Hematopoietic multipotent progenitor cell (in vitro differentiated cells): ENCODE measurements at places on chromosomes 6 and 20.

- DNase-seq, result no peak
These were observed 69.2 kb upstream of the CDYL start for GRCh38 chr6:4707011-4707410.

DNA sequence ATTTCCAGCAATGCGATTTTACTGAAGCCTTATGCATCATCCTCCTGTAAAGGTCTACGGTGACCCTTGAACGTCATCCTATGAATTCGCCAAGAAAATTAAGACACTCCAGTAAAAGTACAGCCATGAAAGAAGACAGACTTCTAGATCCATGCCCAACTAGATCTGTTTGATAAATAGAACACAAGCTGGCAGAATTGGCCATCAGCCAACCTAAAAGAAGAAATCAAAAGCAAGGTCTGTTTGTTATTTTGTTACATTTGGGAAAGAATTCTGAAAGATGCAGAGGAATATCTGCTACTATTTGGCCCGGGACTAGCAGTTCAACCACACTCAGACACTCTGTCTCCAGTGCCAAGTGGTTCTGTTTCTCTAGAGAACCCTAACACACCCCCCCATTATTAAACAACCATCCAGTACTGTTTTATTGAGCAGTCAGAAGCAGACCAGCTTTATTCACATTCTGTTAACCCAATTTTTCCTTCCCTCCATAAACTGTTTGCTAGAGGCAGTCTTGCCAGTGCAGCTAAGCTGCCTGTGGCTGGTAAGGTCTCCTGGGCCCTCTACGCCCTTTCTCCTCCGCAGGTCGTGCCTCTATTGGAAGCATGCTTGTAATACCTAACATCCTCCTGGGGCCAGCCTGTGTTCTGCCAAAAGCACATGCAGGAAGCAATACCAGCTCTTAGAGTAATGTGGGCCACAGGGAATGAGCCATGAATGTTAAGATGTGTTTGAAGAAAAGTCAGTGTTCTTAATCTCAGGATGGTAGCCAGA lies 30.7 kb downstream of the LY86 start:
- DNase-seq, result no peak

DNA sequence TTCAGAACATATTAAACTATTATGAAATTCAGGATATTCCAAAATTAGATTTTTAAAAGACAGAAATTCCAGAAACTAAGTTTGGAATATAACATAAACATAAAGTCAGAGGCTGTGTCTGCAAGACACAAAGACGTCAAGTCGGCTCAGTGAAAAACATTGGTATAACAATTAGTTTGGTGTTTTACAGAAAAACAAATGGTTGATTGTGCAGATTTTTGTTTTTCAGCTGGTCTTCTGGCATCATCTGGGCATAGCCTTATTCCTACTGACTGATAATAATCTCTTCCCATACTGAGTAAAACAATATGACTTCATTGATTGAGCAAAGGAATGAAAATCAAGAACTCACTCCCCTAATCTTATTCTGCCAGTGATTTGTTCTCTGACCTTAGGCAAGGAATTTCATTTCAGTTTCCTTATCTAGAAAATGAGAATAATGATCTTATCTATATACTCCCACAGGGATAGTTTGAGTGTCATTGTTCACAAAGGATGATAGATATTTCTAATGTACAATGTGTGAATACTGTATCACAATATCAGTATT lies 84.3 kb downstream of the FRK start:
- DNase-seq, result no peak

- no peak for DNase-seq
These were observed 24.8 kb downstream of the MAFB start for GRCh38 chr20:40663991-40664880.

DNA sequence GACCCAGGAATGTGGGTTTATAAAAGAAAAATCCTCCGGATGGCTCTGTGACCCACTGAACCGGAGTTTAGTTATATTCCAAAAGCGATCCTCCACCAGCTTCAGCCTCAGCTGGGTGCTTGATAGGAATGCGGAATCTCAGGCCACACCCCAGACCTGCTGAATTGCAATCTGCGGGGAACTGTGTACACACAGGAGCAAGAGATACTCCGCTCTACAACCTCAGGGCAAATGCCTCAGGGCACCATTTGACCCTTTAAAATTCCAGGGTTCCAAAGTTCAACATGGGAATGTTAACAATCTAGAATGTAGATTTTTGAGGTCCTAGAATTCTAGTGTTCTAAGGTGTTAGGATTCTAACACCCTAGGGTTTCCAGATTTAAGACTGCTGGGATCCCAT lies 10.8 kb downstream of the BPIFA2 start:
- no peak for DNase-seq

- no peak for DNase-seq
These were observed 18.4 kb downstream of the CASS4 start for GRCh38 chr20:56430461-56430860.

DNA sequence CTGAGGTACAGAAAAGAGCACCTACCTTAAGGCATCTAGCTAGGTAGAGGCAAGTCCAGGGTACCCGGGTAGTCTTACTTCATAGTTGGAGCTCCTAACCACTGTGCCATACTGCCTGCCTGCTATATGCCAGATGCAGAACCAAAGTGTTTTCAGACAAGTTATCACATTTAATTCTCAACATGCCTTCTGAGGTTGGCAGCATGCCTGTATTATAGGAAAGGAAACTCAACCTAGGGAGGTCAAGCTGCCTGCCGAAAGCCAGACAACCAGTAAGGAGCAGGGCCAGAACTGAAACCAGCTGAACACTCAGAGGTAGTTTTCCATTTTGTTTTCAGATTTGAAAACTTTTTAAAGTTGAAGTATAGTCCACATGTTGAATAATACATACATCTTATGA lies 5.4 kb downstream of the CTNNBL1 start:
- no peak for DNase-seq

DNA sequence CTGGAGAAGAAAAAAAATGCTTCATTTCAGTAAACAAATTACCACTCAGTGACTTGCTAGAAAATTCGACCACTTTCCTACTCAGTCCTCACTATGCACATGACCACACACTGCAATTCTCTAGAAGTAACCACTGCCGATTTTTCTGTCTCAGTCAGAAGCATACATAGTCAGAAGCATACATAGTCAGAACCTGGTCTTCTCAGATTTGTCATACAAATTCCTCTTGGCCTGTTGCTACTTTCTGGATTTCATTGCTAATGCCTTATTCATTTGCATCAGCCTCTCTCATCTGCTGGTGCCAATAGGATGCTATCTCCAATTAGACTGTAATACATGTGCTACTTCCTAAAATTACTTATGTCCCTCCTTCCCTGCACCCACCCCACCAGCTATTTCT lies 10.2 kb upstream of the KIF16B start:
- DNase-seq, result no peak

- no peak for DNase-seq
These were observed 494.1 kb downstream of the HACE1 start for GRCh38 chr6:104365451-104366234.

DNA sequence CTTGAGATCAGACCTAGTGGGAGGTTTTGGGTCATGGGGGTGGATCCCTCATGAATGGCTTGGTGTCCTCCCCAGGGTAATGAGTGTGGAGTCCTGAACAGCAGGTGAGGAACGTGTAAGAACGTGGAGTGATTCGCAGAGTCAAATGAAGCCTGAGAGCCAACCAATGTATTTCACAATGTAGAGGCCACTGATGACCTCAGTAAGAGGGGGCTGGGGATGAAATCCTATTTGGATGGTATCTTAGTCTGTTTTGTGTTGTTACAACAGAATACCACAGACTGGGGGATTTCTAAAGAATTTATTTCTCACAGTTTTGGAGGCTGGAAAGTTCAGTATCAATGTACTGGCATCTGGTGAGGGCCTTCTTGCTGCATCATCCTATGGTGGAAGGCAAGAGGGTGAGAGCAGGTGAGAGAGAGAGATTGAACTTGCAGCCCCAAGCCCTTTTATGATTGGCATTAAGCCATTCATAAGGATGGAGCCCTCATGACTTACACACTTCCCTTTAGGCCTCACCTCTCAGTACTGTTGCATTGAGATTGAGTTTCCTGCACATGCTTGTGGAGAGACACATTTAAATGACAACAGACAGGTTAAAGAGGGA lies 47.3 kb upstream of the HIVEP1 start:
- no peak for DNase-seq

- peak; percentile 82 for DNase-seq
These were observed 84.4 kb downstream of the GMPR start for GRCh38 chr6:16322666-16323312.

GRCh38 chr20:52799130-52799529 lies 173.0 kb upstream of the TSHZ2 start:
- no peak for DNase-seq

DNA sequence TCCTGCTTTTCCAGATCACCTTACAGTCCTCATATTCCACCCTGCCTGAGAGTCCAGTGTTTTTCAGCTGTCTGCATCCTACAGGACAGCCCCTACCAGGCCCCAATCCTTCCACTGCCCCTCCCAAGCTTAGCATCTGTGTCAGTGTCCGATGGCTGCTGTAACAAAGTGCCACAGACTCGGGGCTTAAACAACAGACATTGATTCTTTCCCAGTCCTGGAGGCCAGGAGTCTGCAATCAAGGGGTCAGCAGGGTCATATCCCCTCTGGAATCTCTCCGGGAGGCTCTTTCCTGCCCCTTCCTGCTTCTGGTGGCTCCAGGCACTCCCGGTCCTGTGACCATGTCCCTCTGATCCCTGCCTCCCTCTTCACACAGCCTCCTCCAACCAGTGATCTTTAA lies 396.6 kb upstream of the MAP3K7 start:
- no peak for DNase-seq

- no peak for DNase-seq
These were observed 993.3 kb upstream of the GJE1 start for GRCh38 chr6:141139461-141139860.

DNA sequence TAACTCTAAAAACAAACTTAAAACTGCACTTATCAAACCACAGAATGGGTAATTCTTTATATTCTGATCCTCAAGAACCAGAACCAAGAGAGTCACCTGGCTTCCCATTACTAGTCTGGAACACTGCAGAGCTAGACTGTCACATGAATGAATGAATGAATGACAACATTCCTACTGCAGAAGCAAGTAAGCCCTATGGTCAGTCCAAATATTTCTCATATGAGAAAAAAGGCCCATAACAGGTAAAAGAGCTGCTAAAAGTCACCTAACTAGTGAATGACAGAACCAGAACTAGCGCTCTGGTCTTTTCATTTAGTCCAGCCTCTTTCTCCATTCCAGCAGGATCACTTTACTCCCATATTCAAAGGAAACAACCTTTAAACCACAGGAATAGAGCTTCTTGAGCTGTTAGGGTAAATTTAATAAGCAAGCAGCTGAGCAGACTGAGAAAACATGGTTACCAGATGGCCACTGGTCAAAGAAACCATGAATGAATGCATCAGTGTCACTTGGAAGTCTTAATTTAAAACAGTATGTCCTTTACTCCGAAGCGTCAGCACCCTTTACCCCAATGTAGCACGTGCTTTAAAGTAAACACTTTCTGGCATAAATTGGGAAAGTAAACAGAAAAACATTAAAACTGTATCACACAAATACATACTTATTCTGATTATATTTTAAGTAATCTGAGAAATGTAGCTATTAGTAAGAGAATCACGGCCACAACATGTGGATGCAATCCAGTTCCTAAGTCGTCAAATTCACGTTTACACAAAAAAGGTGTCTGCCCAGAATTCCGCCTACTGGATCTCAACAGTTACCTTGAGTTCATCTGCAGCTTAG lies 1.4 kb downstream of the PREP start:
- DNase-seq, result no peak

DNA sequence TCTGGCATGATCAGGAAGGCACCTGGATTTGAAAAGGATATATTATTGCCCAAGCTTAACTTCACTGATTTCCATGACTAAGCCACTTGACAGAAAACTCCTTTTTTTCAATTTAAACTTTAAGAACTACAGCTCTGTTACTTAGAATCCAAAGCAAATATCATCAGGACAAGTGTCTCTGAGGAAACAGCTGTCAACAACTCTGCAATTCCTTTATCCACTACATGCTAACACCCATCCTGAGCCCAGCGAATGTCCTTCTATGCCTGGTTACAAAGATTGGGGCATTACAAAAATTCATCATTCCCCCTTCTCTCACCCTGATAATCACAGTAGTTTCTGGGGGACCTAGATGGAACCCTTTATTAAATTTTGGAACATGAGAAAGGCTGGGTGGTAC lies 136.8 kb downstream of the GMPR start:
- DNase-seq, result no peak

- no peak for DNase-seq
These were observed 73.9 kb downstream of the PTPRK start for GRCh38 chr6:128446497-128446896.

GRCh38 chr6:56642366-56643261 lies at the start of gene DST:
Gene DST (minus strand): TSS chr6:56642889.
- DNase-seq, result no peak

- no peak for DNase-seq
These were observed 10.7 kb downstream of the HMGN3 start for GRCh38 chr6:79223611-79224404.

GRCh38 chr6:11769244-11769643 lies 9.4 kb downstream of the ADTRP start:
- no peak for DNase-seq

DNA sequence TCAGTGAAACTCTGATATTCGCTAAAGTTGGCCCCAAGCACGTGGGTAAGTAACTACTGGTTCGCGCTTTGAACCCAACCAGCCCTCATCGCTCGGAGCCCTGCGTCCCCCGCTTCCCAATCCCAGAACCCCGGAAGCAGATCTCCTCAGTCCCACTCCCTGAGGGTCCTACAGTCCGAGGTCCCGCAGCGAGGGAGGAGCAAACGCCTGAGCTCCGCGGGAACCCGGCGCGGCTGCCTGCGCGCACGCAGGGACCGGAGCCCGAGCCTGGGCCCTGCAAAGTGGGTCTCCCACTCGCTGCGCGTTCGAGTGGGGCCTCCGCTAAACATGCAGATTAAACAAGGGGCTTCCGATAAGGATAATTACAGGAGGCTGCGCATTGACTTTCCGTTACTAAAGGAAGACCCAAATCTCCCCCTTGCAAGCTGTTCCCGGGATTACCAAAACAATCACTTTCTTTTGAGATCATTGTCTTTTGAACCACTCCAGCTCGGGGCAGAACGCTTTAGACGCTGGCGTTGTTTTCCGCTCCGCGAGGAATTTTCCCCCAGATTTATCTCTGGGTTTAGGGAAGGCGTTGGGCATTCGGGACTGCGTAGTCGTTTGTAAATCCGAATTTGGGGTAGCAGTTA lies 1.3 kb upstream of the VSX1 start:
- DNase-seq, result no peak

DNA sequence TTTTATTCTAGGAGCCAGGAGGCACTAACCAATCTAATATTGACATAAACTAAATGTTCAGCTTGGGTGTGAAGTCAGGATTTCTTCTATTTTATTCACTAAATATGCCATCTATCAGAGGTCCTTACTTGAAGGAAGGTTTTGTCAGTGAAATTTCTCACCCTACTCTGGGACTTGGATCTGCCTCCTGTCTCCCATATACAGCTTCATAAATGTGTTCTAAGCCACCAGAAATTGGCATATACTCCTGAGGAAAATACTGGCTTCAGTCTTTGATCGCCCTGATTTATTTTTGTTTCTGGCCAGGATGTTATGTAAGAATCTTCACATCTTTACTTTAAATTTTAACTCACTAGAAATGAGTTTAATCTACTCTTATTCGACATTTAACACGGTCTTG lies 647.7 kb downstream of the C6orf118 start:
- no peak for DNase-seq
